ENCODE measurements at places on chromosomes 11 and 22.

- no peak for DNase-seq
Measured at GRCh38 chr11:106101819-106102218, 24.4 kb downstream of the AASDHPPT start.

DNA sequence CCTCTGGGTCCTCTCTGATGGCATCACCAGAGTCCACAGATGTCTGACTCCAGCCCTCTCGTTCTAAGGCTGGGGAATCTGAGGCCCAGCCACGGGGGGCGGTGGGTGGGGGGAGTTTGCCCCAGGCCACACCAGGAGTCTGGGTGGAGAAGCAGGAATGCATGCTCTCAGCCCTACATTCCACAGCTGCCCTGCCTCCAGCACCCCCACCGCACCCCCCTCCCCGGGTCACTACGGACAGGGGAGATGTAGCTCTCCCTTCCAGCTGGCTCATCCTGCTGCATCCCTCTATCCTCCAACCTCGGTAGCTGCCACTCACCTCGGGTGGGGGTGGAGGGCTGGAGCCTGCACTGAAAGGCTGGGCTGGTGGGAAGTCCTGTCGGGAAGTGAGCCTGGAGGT lies 2.3 kb upstream of the PVALB start:
- peak; percentile 66 for DNase-seq

- DNase-seq, result no peak
Measured at GRCh38 chr11:21494946-21495345, 697.9 kb upstream of the ANO5 start.

DNA sequence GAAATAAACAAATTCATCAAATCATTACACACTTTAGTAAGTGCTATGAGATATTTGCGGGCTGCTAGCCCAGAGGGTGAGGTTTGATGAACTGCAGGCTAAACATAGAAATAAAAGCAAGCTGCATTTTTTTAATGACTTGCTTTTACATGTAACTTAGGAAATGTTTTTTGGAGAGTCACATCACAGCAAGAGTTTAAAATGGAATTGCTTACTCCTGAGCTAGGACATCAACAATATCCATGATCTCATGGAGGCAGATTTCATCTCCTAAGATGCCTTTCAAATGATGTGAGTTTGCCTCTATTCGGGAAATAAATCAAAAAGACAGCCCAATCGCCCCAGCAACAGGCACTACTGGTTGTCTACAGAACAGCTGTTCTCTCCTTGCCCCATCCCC lies 73.4 kb upstream of the CD44 start:
- no peak for DNase-seq

- no peak for DNase-seq
Measured at GRCh38 chr22:47807506-47807905, 1045.1 kb downstream of the TBC1D22A start.

DNA sequence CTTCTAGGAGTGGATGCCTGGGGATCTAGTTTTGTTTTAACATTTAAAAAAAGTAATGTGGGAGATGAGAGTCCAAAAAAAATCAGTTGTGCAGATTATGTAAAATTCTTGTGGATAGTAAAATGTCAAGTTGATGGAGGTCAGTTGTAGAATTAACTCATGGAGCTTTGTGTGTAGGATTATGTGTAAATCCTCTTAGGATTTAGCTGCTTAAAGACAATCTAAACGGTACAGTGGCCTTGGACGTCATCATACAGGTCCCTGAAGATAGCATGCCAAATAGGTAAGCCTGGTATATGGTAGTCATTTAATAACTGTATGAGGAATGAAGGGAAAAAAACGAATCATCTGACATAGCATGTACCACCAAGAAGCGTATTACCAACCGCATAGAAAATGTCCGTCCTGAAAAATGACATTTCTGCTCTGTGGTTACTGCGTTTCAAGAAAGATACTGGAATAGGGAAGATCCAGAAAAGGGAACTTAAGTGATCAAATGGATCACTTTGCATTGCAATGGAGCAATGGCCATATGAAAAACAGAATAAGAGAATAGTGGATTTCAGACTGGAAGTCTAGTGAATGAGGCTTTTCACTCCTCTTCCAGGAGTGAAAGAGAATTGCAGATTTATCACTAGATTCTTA lies 61.3 kb downstream of the BCL2L13 start:
- DNase-seq, result no peak

Data from ELF-1 (cell line).